ENCODE measurements at places on chromosomes 16 and 17. TPM values are rescaled to one million over a fixed set of nuclear protein-coding genes. Genes with fewer than 3 reads are reported as not detected.
A peak's percentile ranks its signal among the peaks of the same experiment; 100 is the strongest.

Gene SPATA33
- total RNA-seq = 5.9 TPM

DNA sequence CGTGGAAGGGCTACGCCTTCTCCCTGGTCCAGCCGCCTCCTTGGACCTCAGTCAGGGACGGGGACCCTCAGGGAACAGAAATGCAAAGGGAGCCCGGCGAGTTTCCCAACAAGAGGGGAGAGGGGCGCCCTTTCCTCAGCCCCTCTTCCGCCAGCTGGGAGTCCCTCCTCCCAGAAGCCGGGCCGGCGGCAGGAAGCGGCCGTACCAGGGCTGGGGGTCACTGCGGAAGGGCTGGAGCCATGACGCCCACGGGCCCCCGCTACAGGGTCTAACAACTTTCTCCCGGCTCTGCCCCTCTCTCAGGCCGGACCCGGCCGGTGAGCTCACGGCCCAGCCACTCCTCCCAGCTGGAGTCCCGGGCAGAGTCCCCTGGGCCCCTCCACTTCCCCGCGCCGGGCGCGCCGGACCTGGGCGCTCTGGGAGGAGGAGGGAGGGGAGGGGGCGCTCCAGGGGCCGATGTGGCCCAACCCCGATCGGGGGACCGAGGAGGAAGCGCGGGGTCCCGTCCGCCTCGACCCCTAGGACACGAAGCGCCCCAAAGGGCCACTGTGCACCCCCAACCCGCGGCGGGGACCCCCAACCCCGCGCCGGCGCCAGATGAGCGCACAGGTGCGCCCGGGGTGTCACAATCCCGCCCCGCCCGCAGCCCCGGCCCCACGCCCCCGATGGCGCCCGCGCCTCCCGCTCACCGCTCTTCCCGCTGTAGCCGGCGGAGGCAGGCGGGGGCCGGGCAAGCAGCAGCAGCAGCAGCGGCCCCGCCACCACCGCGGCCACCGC is 578 bp downstream of the PGAP6 start:
- H3K27ac ChIP-seq = peak overlapping the region; percentile 87
- no peak for DNase-seq
- H3K36me3 ChIP-seq = no peaks in the 10 kb centered on the region
- no peaks in the 10 kb centered on the region for H3K27me3 ChIP-seq

DNA sequence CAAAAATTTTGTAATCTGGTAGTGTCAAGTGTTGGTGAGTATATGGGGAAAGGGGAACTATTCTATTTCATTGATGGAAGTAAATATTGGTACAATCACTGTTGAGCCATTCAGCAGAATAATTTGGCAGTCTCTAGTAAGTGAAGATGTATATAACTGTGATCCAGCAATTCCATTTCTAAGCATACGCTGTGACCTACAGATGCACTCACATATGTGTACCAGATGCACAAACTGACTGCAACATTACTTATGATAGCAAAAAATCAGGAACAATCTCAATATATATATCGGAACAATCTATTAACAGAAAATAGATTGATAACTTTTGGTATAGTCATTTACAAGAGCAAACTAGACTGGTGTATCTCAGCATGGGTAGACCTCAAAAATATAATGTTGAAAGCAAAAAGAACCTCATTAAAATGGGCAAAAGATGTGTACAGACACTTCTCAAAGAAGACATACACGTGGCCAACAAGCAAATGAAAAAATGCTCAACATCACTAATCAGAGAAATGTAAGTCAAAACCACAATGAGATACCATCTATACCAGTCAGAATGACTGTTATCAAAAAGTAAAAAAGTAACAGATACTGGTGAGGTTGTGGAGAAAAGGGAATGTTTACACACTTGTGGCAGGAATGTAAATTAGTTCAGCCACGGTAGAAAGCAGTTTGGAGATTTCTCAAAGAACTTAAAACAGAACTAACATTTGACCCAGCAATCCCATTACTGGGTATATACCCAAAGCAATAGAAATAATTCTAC is 20.7 kb downstream of the ADAP2 start:
- DNase-seq = no peak
- H3K4me3 ChIP-seq = no peak overlapping the region
- no peaks in the 10 kb centered on the region for H3K27me3 ChIP-seq
- H3K4me1 ChIP-seq = no peaks in the 10 kb centered on the region

DNA sequence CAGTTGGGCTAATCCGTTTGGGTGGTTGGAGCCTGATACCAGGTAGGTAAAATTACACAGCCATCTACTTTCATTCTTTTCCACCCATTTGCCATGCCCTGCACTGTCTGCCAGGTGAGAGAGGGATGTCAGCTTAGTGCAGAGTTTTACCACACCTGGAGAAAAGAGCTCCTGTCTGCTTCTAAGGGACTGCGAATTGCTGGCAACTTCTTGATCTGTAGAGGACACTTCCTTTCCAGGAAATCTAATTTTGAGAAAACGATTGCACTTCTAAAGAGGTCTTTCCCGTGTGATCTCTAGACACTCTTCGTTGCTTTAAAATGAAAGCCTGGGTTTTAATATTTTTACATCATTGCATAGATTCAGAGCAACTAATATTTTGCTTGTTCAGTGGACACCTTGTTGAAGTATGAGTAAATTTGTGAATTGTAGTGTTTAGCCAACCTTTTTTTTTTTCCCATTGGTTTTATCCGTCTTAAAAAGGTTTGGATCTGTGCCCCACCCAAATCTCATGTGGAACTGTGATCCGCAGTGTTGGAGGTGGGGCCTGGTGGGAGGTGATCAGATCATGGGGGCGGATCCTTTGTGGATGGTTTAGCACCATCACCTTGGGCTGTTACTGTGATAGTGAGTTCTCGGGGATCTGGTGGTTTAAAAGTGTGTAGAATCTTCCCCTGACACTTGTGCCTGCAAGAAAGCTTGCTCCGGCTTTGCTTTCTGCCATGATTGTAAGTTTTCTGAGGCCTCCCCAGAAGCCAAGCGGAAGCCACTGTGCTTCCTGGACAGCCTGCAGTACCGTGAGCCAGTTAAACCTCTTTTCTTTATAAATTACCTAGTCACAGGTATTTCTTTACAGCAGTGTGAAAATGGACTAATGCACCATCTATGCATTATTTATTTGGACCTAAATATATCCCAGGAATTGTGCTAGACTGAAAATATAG is 104.6 kb downstream of the PRKCA start:
- H3K27ac ChIP-seq = no peak overlapping the region
- DNase-seq = no peak
- H3K4me1 ChIP-seq = no peaks in the 10 kb centered on the region

DNA sequence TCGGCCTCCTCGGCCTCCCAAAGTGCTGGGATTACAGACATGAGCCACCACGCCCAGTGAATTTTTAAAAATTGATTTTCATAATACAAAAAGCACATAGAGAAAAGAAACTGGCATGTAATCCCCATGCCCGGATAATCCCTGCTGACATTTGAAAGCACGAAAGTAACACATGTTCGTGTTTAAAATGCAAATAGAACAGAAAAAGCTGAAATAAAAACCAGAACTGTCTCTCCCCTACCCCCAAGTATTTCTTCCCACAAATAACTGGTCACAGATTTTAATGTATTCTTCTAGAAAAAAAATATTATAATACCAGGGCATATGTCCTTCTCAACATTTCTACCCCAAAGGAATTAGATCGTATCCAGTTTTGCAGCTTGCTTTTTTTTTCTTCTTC is 222.9 kb downstream of the SLC39A11 start:
- H3K27me3 ChIP-seq = no peaks in the 10 kb centered on the region
- H3K4me3 ChIP-seq = no peak overlapping the region
- H3K27ac ChIP-seq = no peak overlapping the region
- no peaks in the 10 kb centered on the region for H3K4me1 ChIP-seq
- DNase-seq = no peak

DNA sequence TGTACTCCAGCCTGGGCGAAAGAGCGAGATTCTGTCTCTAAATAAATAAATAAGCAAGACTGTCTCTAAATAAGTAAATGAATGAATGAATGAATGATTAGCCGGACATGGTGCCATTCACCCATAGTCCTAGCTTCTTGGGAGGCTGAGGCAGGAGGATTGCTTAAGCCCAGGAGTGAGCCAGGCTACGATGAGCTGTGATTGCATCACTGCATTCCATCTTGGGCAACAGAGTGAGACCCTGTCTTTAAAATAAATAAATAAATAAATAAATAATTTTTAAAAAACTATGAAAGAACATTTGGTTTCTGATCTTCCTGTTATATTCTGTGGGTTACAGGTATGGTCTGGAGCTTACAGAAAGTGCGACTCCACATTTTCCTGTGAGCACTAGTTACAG is 65.0 kb downstream of the C17orf58 start:
- no peaks in the 10 kb centered on the region for H3K27me3 ChIP-seq
- no peak overlapping the region for H3K27ac ChIP-seq
- no peak for DNase-seq
- no peak overlapping the region for H3K4me3 ChIP-seq
- H3K4me1 ChIP-seq = no peaks in the 10 kb centered on the region
- H3K36me3 ChIP-seq = peaks cover 3% of the 10 kb centered on the region

Gene BCO1
- total RNA-seq = not detected

GRCh38 chr17:43755389-43755875 is 3.2 kb downstream of the SOST start:
- no peaks in the 10 kb centered on the region for H3K4me1 ChIP-seq
- DNase-seq = no peak
- no peaks in the 10 kb centered on the region for H3K36me3 ChIP-seq

Gene GEMIN4
- total RNA-seq = 25.1 TPM

DNA sequence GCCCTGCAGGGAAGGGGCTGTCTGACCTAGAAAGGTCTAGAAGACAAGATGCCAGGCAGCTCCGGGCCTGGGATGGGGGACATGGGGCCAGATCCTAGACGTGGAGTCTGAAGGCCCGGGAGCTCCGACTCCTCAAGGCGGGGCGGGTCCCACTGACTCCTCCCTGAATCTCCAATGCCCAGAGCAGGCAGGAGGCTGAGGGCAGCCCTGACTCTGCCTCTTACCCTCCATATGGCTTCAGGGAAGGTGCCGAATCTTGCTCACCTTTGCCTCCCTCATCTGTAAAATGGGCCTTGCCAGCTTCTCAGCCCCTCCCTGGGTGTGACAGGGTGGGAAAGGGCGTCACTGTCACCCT is 14.8 kb downstream of the VASN start:
- peak overlapping the region; percentile 85 for H3K27ac ChIP-seq
- H3K27me3 ChIP-seq = no peaks in the 10 kb centered on the region
- no peak for DNase-seq
- no peak overlapping the region for H3K4me3 ChIP-seq

- H3K27me3 ChIP-seq = peaks cover 2% of the 10 kb centered on the region
- H3K36me3 ChIP-seq = no peaks in the 10 kb centered on the region
- no peaks in the 10 kb centered on the region for H3K4me1 ChIP-seq
- H3K4me3 ChIP-seq = no peak overlapping the region
These were observed 177.2 kb downstream of the PMP22 start for GRCh38 chr17:15087946-15088345.

DNA sequence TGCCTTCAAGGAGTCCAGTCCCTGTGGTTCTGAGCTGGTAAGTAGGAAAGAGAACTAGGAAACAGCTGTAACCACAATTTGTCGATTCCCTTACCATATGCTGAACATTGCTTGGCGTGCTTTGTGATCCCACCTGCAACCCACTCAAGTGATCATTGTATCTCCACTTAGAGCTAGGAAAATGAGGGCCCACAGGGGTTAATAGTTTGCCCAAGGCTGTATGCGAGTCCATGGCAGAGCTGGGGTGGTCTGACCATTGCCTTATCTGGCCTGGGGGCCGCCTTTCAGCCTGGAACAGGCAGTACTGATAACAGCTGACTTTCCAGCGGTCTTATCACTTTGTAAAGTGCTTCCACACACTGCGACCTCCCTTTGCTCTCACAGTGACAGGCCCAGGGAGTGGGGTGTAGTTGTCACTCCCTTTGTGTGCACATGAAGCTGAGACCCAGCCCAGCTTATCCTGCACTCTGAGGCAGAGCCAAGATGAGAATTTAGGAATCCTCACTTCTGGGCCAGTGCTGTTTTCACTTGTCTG is 9.8 kb downstream of the MYL4 start:
- DNase-seq = no peak
- no peaks in the 10 kb centered on the region for H3K27me3 ChIP-seq
- no peak overlapping the region for H3K4me3 ChIP-seq
- H3K27ac ChIP-seq = no peak overlapping the region

- no peaks in the 10 kb centered on the region for H3K27me3 ChIP-seq
- DNase-seq = no peak
- no peak overlapping the region for H3K4me3 ChIP-seq
- no peak overlapping the region for H3K27ac ChIP-seq
- no peaks in the 10 kb centered on the region for H3K4me1 ChIP-seq
These were observed 536.4 kb downstream of the WWOX start for GRCh38 chr16:78635807-78636206.

- no peak for DNase-seq
- no peaks in the 10 kb centered on the region for H3K36me3 ChIP-seq
- H3K4me3 ChIP-seq = no peak overlapping the region
- no peak overlapping the region for H3K27ac ChIP-seq
- no peaks in the 10 kb centered on the region for H3K27me3 ChIP-seq
- H3K4me1 ChIP-seq = no peaks in the 10 kb centered on the region
These were observed 41.9 kb upstream of the ZCCHC14 start for GRCh38 chr16:87534751-87535150.

DNA sequence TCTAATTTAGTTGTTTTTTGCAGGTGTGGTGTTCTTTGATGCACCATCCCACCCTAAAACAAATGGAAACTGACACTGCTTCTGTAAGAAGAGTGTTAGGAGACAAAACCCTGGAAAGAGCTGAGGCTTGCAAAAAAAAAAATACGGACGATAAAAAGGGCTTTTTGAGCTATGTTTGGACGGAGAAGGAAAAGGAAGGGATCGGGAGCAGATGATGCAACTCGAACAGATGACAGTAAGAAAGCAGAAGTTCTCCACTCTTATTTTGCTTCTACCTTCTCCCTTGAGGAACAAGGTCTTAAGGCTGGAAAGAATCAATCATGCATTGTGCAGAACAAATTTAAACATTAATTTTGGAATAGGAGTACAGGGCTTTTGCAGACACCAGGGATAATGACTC is 136.7 kb downstream of the MAF start:
- no peaks in the 10 kb centered on the region for H3K4me1 ChIP-seq
- H3K27ac ChIP-seq = no peak overlapping the region
- no peak overlapping the region for H3K4me3 ChIP-seq

- H3K27me3 ChIP-seq = no peaks in the 10 kb centered on the region
- peak overlapping the region; percentile 84 for H3K27ac ChIP-seq
- no peaks in the 10 kb centered on the region for H3K36me3 ChIP-seq
- peak overlapping the region; percentile 69 for H3K4me3 ChIP-seq
- peaks cover 14% of the 10 kb centered on the region for H3K4me1 ChIP-seq
These were observed 1.2 kb upstream of the GLIS2 start for GRCh38 chr16:4314532-4315185.

Gene NOXO1
- total RNA-seq = 0.98 TPM

Measured in breast epithelium (tissue), 4 donors.